ENCODE measurements at places on chromosomes 2 and 18. TPM values are rescaled to one million over a fixed set of nuclear protein-coding genes. Genes with fewer than 3 reads are reported as not detected.

- DNase-seq: no peak
These were observed 133.9 kb downstream of the ARHGAP15 start for GRCh38 chr2:143263066-143263625.

DNA sequence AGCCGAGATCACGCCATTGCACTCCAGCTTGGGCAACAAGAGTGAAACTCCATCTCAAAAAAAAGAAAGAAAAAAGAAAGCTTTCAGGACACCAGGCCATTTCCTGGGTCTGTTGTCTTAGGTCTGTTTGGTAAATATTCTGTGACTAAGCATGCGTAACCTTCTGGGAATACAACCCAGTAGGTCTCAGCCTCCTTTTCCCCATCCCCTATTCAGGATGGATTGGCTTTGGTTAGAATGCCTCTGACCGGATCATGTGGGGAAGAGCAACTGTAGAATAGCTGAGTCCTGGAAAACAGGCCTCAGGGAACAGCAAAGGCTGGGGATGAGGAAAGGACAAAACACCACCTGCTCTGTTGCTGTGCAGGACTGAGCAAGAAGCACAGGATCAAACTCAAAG lies 1.6 kb upstream of the PDCL3 start:
- no peak for DNase-seq

- DNase-seq: no peak
These were observed 158.0 kb upstream of the RAB6C start for GRCh38 chr2:129821445-129821844.

DNA sequence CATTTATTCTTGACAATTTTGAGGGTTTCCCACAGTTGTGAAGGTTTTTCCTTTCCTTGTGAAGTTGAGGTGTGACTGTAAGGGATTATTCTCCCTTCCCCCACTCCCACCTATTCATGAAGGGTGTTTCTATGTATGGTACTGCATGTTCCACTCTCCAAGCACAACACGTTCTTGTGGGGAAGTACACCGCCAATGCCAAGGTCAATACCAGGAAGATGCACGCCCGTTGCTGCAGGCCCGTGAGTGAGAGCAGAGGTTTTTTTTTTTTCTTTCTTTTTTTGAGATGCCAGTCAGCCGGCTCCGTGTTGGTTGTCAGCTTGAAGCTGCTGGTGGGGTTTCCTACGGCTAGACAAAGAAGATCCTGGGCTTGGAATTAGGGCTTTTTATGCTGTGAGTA lies 38.6 kb upstream of the EPHA4 start:
- DNase-seq: no peak

DNA sequence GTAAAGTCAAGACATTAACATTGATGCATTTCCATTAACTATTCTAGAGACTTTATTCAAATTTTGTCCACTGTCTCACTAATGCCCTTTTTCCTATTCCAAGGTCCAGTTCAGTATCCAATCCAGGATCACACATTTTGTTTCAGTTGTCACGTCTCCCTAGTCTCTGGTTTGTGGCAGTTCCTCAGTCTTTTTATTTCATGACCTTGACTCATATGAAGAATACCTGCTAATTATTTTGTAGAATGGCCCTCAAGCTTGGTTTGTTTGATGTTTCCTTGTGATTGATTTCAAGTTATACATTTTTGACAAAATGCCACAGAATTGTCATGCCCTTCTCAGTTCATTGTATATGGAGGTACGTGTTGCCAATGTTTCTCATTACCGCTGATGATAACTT lies 145.2 kb downstream of the FHOD3 start:
- DNase-seq: no peak

DNA sequence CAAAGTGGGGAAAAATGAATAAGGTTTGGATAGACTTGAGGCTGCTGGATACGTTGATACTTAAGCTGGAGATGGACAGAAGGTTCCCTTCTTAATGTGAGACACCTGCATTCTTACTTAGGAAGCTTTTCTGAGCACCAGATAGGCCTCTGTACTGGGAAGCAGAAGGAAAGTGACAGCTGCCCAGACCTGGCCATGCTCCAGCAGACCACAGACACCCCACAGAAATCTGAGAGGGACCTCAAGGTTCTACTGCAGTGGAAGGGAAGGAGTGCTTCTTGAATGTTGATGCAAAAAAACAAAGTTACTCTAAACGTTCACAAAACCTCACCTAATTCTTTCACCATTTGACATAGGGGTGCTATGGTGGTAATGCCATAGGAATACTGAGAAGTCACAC lies 642.1 kb upstream of the ID2 start:
- no peak for DNase-seq

PTRHD1 gene
- polyA plus RNA-seq: 37.8 TPM

DNA sequence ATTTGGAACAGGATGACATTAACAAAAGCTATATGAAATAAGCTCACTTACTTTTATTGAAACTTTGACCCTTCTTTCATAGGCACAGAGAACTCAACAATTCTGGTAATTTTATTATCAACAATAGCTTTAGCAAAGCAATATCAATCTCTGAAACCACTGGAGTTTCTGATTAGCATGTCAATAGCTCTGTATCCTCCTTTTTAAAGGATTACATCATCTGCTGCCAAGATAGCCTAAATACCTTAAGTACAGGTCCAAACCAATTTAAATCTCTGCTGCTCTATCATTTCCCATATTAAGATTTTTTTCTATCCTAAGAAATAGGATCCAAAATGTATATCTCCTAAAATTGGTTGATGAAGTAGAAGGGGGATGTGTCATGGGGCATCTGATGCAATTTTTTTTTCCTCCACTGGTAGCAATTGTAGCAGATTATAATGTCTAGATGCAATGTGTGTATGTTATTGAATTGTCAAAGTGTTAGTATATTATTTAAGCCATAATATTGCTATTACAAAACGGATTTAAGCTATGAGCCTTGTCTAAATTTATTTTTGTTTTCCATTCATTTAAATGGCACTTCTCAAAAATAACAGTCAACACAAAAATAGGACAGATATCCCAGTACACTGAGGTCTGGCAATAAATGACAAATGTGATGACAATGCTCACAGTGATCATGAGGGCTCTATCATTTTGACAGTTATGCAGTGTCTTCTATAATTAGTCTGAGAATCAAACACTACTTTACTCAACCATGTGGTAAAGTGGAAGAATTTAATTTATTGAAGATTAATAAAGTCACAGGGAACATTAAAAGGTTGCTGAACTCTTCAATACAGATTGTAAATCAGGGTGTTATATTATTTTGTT lies 328.4 kb downstream of the CDH7 start:
- no peak for DNase-seq

DNA sequence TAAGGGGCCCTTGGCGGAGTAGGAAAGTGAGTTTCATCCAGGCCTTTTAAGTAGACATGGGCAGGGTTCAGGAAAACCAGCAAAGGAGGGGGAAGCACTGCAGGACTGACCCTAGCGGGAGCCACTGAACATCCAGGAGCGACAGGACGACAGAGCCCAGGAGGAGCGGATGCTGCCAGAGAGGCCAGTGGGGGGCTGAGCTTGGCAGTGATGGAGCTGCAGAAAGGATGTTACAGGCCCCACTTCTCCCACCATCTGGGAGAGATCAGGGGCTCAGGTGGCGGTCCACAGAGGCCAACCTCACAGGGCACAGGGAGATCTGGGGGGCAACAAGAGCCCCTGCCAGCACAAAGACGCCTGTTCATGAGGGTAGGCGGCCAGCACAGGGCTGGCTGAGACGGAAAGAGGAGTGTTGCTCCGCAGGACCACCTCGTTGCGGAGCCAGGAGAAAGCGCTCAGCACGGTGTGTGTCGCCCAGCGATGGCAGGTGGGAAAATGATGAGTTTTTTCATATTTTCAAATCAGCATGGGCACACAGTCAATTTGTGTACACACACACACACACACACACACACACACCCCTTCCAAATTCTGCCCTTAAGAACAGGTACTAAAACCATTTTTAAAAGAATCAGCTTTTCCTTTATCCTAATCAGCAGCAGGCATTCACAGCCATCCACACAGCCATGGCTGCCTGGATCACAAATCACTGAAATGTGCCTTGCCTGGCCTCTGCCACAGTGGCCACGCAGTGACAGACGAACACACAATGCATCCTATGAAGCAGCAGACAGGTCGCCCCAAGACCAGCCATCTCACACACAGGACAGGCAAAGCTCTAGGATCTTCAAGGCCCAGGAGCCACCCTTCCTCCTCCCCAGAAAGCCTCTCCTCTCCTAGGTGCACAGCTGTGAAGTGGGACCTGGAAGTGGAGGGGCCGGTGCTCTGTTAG lies 63.2 kb downstream of the NDUFA10 start:
- DNase-seq: no peak

- no peak for DNase-seq
These were observed 212.4 kb downstream of the RPIA start for GRCh38 chr2:88903749-88904353.

PLEKHH2 gene
- 35.1 TPM for polyA plus RNA-seq

GRCh38 chr18:61596296-61596695 lies 263.1 kb downstream of the CDH20 start:
- DNase-seq: no peak

SERPINB11 gene
- polyA plus RNA-seq: not detected

GRCh38 chr18:7272311-7273049 lies 41.6 kb downstream of the LRRC30 start:
- DNase-seq: peak; percentile 65

DNA sequence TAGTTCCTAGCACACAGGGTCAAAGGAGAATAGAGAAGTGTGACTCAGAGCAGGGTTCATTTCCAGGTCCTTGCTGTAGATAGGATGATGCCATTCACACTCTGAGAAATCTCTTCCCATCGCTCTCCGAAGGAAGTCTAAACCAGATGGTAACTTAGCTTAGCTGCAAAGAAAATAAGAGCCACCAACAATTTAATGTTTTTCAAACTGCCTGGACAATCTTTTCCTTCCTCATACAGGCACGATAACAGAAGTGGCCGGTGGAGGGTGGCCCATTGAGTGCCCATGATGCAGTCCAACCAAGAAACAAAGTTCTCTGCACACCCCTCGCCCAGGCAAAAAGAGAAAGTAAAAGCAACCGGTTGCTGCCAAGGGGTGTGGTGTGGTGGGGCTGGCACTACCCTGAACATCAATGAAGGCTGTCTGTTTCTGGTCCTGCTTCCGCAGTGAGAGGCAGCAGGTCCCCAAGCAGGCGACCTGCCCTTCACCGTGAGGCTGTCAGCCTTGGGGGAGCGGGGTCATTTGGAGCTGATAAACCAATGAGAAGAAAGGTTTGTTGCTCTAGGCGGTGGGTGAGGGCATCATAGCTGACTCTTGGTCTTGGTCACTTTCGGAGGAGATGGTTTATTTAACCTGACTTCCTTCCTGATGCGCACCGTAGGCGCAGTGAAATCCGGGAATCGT lies 105.6 kb upstream of the CD302 start:
- no peak for DNase-seq

GRCh38 chr2:221144909-221145308 lies 427.2 kb downstream of the EPHA4 start:
- no peak for DNase-seq

PDE1A gene
- polyA plus RNA-seq: 18.5 TPM

DNA sequence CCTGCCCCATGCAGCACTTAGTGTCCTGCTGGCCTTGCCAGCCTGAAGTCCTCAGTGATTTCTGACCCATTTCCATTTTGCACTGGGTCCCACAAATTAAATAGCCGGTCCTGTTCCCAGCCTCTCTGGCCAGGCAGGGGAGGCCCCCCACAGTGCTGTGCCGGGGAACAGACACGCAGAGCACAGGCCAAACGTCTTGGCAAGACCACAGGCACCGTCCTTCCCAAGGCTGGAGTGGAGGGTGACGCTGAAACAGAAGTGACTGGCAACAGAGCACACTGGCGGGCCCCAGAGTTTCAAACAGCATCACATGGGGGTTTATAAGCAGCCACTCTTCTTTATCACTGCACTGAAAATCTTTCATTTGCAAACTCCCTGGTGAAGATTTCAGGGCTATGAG lies 52.2 kb downstream of the EDAR start:
- DNase-seq: no peak

GRCh38 chr2:714005-714741 lies 37.0 kb upstream of the TMEM18 start:
- peak; percentile 62 for DNase-seq

GRCh38 chr2:32136097-32136496 lies 29.6 kb upstream of the SLC30A6 start:
- DNase-seq: no peak

DNA sequence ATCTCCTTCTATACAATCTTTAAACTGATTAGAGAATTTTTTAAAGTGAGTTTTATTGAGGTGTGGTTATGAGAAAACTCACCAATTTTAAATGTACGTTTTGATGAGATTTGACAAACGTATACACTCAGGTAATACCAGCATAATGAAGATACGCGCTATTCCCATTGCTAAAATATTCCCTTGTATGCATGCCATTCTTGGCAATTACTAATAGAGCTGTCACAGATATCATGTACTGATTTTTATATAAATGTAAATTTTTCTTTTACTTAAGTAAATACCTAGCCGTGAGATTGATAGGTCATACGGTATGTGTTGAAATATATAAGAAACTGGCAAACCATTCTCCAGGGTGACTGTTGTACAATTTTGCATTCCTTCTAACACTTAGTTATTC lies 384.7 kb downstream of the PTH2R start:
- no peak for DNase-seq

DNA sequence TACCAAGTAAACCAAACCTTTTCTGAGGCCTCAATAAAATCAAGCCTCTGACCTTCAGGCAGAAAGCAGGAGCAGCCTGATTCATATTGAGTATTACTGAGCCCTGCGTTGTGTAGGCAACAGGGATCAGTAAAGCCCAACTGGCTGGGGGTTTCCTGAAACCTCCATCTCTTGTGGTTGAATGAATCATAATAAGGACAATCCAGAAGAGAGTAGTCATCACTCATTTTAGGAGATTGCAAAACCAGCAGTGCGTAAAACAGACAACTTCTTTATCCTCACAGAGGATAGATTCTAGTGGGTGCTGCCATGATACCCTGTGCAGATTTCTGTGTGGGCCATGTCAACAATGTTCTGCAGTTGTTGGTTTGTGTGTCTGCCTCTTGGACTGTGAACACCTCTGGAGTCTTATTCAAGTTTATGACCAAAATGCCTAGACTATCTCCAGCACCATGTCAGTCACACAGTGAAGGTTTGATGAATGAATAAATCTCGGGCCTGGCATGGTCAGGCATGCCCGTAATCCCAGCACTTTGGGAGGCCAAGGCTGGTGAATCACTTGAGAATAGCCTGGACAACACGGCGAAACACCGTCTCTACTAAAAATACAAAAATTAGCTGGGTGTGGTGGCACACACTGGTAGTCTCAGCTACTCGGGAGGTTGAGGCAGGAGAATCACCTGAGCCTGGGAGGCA lies 51.8 kb upstream of the RAB27B start:
- DNase-seq: no peak

VWC2L gene
- 0.06 TPM for polyA plus RNA-seq

CDH19 gene
- 0.18 TPM for polyA plus RNA-seq

DNA sequence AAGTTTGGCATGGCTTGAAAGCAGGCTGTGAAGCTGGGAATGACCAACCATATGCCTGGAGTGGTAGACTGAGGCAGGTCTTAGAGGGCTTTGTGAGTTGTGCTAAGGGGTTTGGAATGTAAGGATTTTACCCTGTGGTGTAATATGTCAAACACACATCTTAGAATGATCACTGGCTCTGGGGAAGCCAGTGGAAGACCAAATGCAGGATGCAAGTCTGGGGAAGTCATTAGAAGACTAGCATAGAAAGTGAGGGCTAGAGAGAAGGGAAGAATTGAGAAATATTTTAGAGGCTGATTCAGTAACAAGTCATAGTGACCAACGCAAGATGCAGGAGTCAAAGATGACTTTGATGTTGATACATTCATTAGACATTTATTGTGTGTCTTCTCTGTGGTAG lies 3.5 kb upstream of the FHOD3 start:
- DNase-seq: no peak

GRCh38 chr2:236417150-236417549 lies 152.5 kb upstream of the ACKR3 start:
- peak; percentile 54 for DNase-seq
